Midbrain (tissue), 1 donor: ENCODE measurements at places on chromosomes 12 and 14.
A peak's percentile ranks its signal among the peaks of the same experiment; 100 is the strongest.

- DNase-seq: no peak
Observed at GRCh38 chr14:87175175-87175574, 817.8 kb downstream of the GALC start.

DNA sequence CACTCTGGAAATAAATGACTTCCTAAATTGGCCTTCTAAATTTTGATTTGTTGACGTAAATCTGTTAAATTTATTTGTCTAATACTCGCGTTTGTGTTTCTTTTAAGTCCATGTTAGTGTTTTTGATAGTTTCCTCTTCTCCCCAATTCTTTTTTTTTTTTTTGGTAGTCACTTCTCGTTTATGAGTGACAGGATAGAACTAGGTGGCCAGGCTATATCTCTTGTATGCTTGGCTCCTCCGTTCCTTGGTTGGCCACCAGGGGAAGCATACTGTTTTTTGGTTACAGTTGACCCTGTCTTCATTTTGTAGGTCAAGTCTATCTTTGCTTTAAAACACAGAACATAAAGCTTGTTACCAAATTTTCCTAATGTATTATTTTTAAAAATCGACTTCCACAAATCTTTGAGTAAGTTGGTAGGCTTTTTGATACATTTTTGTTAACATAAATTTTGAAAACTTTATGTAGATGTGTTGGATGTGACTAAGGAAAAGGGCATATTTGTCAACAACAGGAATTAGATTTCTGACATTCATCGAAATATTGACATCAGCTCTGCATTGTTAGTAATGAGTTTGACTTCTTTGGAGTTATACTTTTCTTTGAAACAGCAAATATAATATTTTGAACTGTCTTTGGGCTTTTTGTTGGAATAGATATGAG is 2.2 kb downstream of the RCOR1 start:
- no peak for DNase-seq

DNA sequence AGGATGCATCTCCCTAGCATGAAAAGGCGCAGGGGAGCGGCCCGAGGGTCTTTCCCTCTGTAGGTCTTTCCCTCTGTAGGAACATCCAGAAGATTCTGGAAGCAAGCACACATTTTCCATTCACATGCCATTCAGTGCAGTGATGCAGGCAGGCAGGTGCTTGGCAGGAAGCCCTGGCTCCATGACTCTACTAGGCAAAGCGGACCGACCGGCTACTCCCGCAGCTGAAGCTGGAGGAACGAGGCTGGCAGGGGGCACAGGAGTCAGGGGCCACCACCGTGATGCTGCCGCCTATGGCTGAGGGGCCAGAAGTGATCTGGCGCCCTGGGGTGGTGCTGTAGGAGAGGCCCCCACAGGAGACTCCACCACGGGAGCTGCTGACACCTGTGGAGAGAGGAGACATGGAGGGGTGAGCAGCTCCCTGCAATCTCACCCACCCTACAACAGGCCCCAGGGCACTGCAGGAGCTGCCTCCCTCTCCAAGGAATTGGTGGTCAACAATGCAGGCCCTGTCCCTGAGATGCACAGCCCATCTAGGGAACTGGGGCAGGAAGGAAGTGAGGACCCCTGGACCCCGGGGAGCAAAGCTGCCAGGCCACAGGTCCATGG is 6.5 kb downstream of the KRT85 start:
- no peak for DNase-seq

- no peak for DNase-seq
Observed at GRCh38 chr12:80443974-80444666, at the start of gene PTPRQ. Gene PTPRQ, plus strand, starts transcription at chr12:80444235. Its CDS starts 111 bp downstream, at chr12:80444346.

DNA sequence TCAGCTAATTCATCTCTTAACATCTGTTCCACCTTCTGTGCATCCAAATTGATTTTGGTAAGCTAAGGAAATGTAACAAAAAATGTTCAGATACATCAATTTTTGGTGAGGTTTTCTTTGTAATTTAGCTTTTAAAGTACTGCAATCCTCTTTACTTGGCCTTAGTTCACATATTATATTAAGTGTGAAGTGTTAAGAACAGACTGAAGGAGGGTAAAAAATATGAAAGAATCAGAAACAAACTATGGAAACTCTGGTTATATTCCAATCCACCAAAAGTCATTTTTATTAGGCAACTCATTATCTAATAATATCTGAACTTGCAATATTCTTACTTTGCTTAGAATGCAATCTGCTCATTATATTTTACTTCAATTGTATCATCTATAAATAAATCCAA is 49.1 kb downstream of the CEP290 start:
- no peak for DNase-seq

- DNase-seq: no peak
Observed at GRCh38 chr12:1346126-1346525, 248.3 kb downstream of the FBXL14 start.

GRCh38 chr12:89695100-89695499 is 13.5 kb downstream of the ATP2B1 start:
- no peak for DNase-seq

DNA sequence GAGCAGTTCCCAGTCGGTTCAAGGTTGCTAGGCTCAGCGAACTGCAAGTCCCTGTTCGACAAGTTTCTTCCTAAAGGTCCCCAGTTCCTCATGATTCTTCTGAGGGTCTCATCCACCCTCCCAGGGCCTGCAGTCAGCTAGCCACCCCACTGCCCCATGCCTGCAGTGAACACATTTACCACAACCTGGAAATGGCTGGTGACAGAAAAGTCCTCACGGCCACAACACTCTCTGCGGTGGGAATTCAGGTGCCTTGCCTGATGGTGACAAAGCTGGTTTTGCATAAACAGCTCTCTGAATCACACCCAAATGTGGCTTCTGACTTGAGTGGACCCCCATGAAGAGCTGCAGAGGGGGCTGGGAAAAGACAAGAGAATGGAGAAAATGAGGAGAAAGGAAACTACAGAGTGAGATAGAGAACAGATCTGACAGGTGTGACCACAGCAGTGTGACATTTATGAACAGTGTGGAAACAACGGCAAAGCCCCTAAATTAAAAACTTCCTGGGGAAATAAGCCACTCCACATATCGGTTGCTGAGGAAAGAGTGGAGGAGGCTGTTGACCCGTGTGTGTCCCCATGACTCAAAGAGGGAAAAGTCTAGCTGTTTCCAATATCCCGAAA is 1.3 kb upstream of the CD27 start:
- no peak for DNase-seq

- no peak for DNase-seq
Observed at GRCh38 chr14:64195199-64195598, 99.0 kb downstream of the ESR2 start.

GRCh38 chr12:68292151-68292943 is 38.9 kb upstream of the IL22 start:
- no peak for DNase-seq

GRCh38 chr12:50390316-50390741 is 6.1 kb downstream of the FAM186A start:
- no peak for DNase-seq

DNA sequence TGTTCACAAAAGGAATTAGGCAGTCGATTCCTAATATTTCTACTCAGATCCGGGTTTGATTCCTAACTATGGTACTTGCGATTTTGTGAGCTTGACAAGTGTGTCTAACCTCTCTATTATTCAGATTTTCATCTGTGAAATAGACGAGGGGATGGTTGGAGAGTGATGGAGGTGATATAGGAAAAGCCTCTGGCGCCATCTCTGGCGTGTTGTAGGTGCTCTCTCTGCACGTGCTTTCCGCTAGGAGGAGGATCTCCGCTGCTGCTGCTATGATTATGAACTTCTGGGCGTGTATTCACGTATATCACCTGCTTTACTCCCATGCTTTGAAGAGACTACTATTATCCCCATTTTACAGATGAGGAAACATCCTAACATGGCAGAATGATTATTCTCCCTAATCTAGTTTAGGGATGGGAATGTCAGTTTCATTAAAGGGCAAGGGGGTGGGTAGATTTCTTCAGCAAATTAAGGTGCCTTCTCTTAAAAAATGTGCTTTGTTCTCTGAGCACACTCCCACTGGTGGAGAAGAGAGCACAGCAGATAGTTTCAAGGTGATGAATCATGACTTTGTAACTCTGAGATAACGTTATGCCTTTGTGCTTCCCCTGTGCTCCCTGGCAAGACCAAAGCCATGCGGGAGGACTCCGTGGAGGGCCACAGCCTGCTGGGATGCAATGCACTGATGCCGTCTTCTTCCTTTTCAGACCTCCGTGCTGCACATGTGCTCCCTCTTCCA is 97.1 kb downstream of the PRIMA1 start:
- no peak for DNase-seq

DNA sequence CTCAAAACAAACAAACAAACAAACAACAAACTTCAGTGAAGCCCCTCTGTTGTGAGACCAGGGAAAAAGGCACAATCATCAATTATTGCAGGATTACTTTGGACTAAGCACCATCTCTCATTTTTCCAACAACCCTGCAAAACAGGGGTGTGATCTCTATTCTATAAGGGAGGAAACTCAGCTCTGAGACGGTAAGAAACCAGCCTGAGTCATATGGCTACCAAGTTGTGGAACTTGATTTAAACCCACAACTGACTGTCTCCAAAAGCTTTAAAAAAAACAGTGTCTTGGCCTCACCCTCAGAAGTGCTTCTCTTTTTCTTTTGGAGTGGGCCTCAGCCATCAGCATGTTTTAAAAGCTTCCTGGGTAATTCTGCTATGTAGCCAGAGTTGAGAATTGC is 49.8 kb downstream of the RIN3 start:
- peak; percentile 29 for DNase-seq

DNA sequence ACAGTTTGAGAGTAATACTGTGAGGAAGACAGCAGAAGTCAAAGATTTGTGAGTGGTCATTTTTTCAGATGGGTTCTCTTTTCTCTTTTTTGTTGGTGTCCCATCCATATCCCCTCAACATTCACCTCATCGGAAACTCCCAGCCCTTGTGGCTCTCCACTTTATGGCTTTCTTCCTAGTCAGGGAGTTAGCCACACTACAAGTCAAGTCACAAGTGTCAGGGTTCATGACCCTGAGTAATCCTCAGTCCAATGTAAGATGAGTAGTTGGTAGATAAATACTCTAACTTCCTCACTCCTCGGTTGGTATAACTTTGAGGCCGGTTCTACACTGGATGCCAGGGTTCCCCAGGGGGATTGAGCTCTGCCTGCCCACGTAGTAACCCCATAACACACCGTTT is 41.4 kb downstream of the PTGER2 start:
- no peak for DNase-seq

DNA sequence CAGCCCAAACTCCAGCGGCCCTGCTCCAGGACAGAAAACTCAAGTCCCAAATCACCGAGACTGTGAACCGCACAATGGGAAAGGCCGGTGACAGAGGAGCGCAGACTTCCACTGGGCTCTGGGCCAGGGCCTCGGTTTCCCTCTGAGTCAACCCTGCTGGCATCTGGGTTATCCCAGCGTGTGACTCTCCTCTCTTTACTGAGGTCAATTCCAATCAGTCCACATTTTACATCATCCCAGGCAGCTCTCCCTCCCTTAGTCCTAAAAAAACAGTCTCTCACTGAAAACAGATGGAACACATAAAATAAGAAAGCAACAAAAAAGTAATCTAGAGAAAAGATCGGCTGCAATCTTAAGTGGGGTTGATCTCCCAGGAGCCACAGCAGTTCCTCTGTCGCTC is 36.9 kb downstream of the ITPK1 start:
- DNase-seq: no peak

GRCh38 chr14:92425101-92425500 is 88.5 kb upstream of the RIN3 start:
- DNase-seq: no peak

DNA sequence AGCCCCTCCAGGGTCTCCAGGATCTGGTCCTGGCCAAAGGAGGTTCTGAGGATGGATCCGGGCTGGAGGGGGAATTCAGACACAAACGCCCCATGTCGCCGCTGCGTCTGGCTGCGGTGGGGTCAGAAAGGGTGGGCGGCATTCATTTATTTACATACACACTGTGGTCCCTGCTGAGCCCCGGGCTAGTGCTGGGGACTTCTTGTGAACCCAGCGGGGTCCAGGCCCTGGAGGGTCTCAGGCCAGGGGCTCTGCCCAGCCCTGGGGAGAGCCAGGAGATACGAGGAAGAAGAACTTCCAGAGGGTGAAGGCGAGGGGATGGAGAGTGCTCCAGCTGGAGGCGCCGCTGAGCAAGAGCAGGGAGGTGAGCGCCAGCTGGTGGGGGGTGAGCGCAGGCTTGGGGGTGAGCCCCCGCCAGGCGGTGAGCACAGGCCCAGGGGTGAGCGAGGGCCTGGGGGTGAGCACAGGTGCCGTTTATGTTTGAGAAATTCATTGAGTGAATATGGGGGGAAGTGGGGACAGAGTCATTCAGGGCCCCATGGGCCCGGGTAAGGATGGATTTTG is 68.1 kb downstream of the NCOR2 start:
- no peak for DNase-seq

GRCh38 chr12:25929142-25929541 is 29.3 kb upstream of the RASSF8 start:
- DNase-seq: no peak

- no peak for DNase-seq
Observed at GRCh38 chr12:59652130-59652529, 56.3 kb downstream of the SLC16A7 start.

DNA sequence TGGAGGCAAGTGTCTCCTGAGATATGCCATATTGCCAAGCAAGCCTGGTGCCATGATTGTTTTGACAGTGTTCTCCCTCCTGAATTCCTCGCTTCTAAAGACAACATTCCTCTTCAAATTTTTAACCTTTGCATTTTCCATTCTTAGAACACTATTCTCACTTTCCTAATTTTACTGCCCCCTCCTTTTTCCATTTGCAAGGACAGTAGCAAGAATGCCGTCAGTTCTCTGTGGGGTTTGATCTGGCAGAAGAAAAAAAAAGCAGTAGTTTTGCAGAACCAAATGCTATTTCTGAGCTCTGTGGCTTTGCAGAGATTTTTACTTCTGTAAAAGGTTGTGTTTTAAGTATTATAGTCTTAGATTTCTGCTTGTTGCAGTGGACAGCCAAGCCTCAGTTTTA is 295.2 kb downstream of the NUAK1 start:
- no peak for DNase-seq

GRCh38 chr12:117025481-117026151 is 73.6 kb downstream of the TESC start:
- DNase-seq: peak; percentile 81

GRCh38 chr14:35051796-35052195 is 5.7 kb downstream of the FAM177A1 start:
- no peak for DNase-seq

GRCh38 chr14:33508126-33509062 is 442.5 kb downstream of the EGLN3 start:
- no peak for DNase-seq

DNA sequence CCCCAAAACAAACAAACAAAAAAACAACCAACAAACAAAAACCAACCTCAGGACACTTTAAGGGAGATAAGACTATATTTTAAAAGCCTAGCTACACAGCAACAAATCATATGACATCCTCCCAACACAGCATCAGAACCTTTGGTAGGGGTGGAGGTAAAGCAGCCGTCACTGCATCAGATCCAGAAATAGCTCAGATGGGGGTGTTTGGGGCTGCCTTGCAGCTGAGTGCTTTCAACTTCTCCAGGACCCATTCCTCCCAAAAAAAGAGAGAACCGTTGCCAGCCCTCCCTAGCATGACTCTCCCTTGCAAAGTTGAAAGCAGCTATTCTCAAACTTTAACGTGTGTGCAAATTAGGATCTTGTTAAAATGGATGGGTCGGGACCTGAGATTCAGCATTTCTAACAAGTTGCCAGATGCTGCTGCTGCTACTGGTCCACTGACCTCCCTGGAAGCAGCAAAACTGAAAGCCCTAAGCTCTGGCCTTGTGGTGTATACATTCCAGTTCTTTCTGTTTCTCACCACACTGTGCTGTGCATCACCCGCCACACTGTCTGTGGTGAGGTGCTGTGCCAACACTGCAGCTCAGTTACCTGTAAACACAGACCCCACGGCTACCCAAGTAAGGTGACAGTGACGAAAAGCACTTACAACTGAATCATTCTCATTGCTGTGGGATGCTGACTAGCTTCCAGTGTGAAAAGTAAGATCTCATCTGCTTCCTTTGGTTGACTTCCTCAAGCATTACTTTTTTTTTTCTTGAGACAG is 54.0 kb downstream of the SLC38A1 start:
- DNase-seq: no peak
